ENCODE measurements at places on chromosomes 4 and X. TPM values are rescaled to one million over a fixed set of nuclear protein-coding genes. Genes with fewer than 3 reads are reported as not detected.

GRCh38 chr4:137523329-137523728, 9.0 kb downstream of the PCDH18 start:
- peaks cover 64% of the 10 kb centered on the region for H3K36me3 ChIP-seq
- H3K4me3 ChIP-seq: no peak overlapping the region
- H3K4me1 ChIP-seq: peaks cover 37% of the 10 kb centered on the region
- H3K27me3 ChIP-seq: no peaks in the 10 kb centered on the region
- H3K27ac ChIP-seq: peak overlapping the region; percentile 56

DNA sequence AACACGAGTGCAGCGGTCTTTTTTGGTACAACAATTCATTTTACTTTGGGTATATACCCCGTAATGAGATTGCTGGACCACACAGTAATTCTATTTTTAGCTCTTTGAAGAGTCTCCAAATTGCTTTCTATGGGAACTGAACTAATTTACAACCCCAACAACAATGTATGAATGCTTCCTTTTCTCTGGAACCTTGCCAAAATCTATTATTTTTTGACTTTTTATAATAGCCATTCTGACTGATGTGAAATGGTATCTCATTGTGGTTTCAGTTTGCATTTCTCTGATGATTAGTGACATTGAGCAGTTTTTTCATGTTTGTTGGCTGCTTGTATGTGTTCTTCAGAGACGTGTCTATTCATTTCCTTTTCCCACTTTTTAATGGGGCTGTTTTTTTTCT, 240.8 kb downstream of the STK32B start:
- no peaks in the 10 kb centered on the region for H3K4me1 ChIP-seq
- no peak overlapping the region for H3K27ac ChIP-seq
- no peaks in the 10 kb centered on the region for H3K36me3 ChIP-seq
- DNase-seq: no peak
- no peak overlapping the region for H3K4me3 ChIP-seq

DNA sequence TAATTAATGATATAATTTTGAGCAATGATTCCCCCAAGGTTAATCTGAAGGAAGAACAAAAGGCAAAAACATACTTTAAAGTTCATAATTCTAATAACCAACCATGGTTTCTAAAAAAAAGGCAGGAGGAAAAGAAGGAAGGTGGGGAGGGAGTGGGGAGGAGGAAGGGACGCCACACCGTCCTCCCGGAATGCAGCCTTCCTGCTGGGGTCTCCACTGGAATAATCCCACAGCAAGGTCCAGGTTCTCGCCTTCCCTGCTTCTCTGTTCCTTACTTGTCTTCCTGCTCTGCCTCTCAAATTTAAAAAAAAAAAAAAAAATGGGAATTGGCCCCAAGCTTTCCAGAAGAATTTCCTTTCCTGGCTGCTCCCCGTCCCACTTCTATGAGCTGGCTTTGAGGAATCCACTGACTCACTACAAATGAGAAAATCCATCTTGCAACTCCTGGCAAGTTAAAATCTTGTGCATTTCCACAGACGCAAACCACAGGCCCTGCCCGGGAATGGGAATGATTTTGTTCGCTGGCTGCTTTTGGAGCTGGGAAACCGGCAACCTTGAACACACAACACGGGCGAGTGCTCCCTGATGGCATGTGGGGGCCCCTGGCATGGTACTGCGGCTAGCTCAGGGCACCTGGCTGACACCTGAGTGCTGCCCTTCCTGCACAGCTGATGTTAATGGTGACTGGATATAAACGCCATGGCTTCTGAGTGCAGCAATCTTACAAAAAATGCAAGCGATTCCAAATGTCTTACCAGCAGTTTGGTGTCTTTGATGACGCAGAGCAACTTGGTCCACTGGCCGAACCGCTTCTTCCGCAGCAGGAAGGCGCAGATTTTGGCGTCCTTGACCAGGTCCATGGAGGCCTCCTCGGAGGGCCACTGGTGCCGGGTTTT, 97.0 kb downstream of the AFAP1 start:
- DNase-seq: no peak
- no peaks in the 10 kb centered on the region for H3K27me3 ChIP-seq
- no peak overlapping the region for H3K4me3 ChIP-seq

- no peaks in the 10 kb centered on the region for H3K27me3 ChIP-seq
- no peaks in the 10 kb centered on the region for H3K36me3 ChIP-seq
- no peak overlapping the region for H3K4me3 ChIP-seq
These were observed 850.4 kb upstream of the FRG1 start for GRCh38 chr4:189090174-189090814.

DNA sequence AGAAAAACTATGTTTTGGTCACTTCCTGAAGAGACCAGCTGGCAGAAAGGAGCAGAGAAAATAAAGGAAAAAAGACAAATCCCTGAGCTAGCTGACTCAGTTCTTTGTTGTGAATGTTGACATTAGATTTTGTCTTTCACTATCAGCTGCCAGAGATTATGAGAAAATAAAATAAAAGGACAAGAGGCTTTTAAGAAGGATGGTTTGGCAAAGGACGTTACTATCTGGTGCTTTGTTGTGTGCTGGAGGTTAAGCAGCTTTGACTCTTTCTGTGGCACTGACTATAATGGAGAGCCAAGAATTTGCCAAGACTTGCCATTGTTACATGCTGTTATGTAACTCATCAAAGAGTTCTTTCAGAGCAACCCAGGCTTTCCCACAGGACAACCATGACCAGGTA, 12.1 kb downstream of the ASB5 start:
- no peak overlapping the region for H3K4me3 ChIP-seq
- H3K4me1 ChIP-seq: peaks cover 29% of the 10 kb centered on the region

DNA sequence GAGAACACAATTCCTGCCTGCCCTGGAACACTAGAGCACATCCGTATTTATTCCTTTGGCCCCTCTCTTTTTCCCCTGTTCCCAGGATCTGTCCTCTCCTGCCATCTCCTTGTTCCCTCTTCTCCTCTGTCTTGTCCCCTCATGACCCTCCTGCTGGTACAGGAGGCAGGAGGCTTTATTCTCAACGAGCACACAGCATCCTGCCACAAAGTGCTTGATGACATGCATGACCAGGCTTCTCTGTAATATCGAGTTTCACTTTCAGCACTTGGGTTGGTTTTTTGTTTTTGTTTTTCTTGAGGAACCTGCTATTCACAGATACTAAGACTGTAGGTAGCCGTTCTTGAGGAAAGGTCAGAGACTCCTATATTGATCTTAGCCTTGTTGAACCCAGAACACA, 35.3 kb downstream of the NALF2 start:
- H3K36me3 ChIP-seq: no peaks in the 10 kb centered on the region
- no peaks in the 10 kb centered on the region for H3K4me1 ChIP-seq
- no peak overlapping the region for H3K27ac ChIP-seq
- no peaks in the 10 kb centered on the region for H3K27me3 ChIP-seq
- no peak overlapping the region for H3K4me3 ChIP-seq
- no peak for DNase-seq

DNA sequence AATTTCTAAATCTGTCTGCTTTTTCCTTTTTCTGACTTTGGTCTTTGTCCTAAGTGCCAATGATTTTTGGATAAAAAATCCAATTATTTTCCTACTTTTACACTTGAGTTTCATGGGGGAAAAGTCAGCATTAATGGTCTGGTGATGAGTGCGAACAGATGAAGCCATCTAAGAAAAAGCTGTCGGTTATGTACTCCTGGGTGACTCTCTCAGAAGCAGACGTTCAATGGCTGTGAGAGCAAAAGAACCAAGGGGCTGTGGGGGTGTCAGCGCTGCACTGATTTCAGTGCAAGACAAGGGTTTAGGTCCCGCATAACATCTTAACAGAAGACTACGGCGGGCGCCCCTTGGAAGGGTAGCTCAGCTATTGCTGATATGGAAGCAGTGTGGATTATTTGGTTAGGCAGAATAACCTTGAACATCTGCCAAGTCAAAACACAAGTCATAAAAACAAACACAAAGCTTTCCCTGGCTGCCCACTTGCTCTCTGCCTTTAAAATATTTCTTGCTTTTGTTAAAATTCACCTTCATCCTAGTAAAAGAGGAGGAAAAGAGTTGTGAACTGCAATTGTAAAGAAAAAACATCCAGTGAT, 240.5 kb downstream of the MAML3 start:
- H3K4me1 ChIP-seq: peaks cover 6% of the 10 kb centered on the region
- H3K27ac ChIP-seq: no peak overlapping the region
- no peak for DNase-seq
- no peaks in the 10 kb centered on the region for H3K27me3 ChIP-seq
- no peak overlapping the region for H3K4me3 ChIP-seq
- no peaks in the 10 kb centered on the region for H3K36me3 ChIP-seq

IGSF1 gene
- 9.6 TPM for total RNA-seq

DNA sequence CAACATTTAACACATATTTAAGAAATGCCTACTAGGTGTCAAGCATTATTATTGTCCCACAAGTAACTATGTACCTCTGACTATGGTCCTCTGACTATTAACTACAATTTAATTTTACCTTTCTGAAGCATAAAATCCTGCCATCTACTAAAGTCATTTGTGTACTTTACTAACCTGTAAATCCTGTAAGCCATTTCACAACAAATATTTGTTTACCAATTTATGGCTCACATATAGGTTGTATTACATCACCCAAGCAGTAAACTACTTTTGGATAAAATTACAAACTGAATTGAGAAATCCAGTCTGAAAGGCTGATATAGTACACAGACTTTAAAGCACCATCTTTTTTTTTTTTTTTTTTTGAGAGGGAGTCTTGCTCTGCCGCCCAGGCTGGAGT, 43.8 kb downstream of the CNGA1 start:
- no peaks in the 10 kb centered on the region for H3K4me1 ChIP-seq
- DNase-seq: no peak
- H3K4me3 ChIP-seq: no peak overlapping the region

SERTM2 gene
- 0.51 TPM for total RNA-seq

GRCh38 chr4:1002131-1002630, 9.0 kb upstream of the SLC26A1 start:
- H3K4me1 ChIP-seq: peaks cover 9% of the 10 kb centered on the region
- H3K27me3 ChIP-seq: peaks cover 100% of the 10 kb centered on the region
- peak overlapping the region; percentile 40 for H3K4me3 ChIP-seq
- peak; percentile 59 for DNase-seq
- no peak overlapping the region for H3K27ac ChIP-seq
- H3K36me3 ChIP-seq: no peaks in the 10 kb centered on the region

DNA sequence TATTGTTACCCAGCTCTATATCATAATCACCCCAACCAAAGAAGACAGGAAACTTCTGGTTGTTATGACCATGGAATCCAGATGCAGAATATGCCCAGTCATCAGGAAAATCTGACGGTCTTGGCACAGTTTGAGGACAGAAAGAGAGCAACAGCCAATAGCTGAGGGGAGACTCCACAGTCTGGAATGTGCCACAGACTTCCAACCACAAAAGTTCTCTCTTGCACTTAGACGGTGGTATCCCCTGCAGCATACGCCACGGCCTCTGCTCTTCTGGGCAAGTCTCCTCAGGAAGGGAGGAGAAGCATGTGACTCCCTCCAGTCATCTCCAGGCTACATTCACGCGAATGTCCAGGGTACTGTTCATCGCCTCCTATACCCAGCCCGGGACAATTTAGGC, 18.4 kb downstream of the ZNF827 start:
- no peak for DNase-seq
- peaks cover 4% of the 10 kb centered on the region for H3K4me1 ChIP-seq
- no peaks in the 10 kb centered on the region for H3K36me3 ChIP-seq
- H3K27me3 ChIP-seq: no peaks in the 10 kb centered on the region

- no peaks in the 10 kb centered on the region for H3K4me1 ChIP-seq
- no peak overlapping the region for H3K4me3 ChIP-seq
- H3K36me3 ChIP-seq: no peaks in the 10 kb centered on the region
These were observed 64.3 kb downstream of the METTL14 start for GRCh38 chr4:118749347-118749988.

Data from neural progenitor cell (in vitro differentiated cells).